ENCODE measurements at places on chromosomes 3 and 15.

DNA sequence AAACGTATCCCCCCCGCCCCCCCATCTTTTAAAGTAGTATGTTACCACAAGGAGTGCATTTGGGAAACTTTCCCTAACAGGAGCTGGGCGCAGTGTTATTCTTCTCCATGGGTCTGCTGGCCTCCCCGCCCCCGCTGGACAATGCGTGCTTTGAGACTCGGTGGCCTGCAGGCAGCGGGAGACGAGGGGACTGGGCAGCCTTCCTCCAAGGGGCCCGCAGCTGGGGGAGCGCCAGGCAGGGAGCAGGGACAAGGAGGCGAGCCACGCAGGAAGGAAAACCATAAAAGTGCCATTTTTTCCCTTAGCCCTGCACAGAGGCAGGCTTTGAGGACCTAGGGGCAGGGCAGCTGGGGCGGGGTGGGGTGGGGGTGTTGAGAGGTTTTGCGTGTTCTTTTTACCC lies 14.1 kb downstream of the SOX2 start:
- no peak for DNase-seq

GRCh38 chr15:96058103-96058851 lies 272.2 kb upstream of the NR2F2 start:
- no peak for DNase-seq

DNA sequence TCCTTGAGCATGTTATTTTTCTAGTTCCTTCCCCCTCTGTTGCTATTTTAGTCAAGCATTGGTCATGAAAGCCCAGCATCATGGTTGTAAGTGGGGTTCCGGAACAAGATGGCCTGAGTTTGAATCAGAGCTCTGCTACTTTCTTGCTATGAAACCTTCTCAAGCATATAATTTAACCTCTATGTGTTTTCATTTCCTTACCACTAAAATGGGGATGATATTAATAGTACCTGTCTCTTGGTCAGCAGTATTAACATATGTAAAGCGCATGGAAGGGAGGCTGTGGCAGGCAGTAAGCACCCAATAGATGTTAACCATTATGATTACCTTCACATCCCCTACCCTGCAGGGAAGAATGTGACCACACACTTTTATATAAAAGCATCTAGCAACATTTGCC lies 14.3 kb upstream of the SPRED1 start:
- no peak for DNase-seq

GRCh38 chr3:189714991-189715961 lies 84.1 kb downstream of the TP63 start:
- peak; percentile 90 for DNase-seq

DNA sequence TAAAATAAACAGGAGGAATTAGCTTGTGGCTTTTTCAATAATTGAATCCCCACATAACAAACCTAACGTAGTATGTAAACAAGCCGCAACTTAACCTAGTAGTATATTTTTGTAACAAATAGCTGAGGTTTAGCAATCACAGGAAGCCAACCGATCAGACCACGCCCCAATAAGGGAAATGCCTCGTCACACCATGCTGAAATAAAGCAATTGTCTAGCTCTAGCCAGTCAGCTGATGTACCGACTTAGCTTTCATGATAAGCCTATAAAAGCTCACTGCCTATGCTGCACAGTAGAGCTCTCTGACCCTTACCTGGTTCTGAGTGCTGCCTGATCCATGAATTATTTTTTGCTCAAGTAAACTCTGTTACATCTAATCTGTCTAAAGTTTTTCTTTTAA lies 208.9 kb downstream of the ROBO1 start:
- DNase-seq: no peak

GRCh38 chr15:67542420-67543347 lies at the start of gene MAP2K5:
MAP2K5 (plus strand) TSS chr15:67542703; CDS start chr15:67543336, 633 bp downstream.
- DNase-seq: peak; percentile 80

- peak; percentile 81 for DNase-seq
These were observed 31.2 kb downstream of the DPH6 start for GRCh38 chr15:35514759-35515158.

- DNase-seq: no peak
These were observed 41.6 kb downstream of the RAF1 start for GRCh38 chr3:12622335-12622734.

GRCh38 chr3:30659270-30660130 lies 53.1 kb downstream of the TGFBR2 start:
- peak; percentile 97 for DNase-seq

GRCh38 chr3:138914870-138915502 lies 32.0 kb downstream of the FOXL2 start:
- peak; percentile 80 for DNase-seq

DNA sequence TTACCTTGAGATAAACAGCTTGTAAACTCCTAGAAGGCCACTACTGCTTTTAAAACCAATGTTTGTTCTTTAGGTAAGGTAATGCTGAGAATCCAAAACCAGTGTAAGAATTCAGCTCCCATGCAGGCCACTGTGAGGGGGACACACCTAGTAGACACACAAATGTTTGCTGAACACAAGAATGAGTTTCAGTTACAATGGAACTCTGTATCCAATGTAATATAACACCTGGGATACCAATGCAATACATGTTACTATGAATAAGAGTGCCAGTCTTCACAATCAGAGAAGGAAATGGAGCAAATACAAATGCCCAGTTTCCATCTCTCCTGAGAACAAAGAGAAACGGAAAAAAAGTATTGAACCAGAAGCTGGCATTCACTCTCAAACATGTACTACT lies 65.9 kb downstream of the IGF2BP2 start:
- DNase-seq: no peak

- DNase-seq: no peak
These were observed 26.2 kb downstream of the HMG20A start for GRCh38 chr15:77446840-77447390.

- DNase-seq: no peak
These were observed 3.5 kb downstream of the ABHD2 start for GRCh38 chr15:89091627-89092220.

DNA sequence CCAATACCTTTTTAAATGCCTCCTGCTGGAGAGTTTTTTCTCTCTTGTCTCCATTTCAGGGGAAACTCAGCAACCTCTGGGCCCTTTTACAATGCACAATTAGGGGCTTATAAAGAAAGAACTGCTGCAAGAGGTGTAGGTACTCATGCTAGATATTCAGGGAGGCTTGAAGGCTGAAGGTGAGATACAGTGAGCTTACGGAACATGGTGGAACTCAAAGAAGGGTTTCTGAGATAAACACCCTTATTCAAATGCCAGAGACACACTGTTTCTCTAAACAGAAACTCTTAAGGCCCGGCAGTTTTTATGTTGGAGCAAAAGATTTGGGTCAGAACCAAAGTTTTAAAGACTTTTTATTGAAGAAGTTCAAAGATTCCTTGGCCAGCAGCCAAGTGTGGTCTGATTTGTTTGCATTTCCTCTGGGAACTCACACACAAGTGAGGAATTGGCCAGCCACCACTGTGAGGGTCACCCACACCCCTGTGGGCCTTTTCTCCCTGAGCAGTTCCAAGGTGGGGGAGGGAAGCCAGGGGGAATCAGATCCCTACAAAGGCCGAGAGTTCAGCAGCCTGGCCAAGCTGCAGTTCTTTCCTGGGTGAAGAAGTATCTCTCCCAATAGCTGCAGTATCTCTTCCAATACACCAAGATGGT lies 47.8 kb downstream of the TNFAIP8L3 start:
- DNase-seq: peak; percentile 37

DNA sequence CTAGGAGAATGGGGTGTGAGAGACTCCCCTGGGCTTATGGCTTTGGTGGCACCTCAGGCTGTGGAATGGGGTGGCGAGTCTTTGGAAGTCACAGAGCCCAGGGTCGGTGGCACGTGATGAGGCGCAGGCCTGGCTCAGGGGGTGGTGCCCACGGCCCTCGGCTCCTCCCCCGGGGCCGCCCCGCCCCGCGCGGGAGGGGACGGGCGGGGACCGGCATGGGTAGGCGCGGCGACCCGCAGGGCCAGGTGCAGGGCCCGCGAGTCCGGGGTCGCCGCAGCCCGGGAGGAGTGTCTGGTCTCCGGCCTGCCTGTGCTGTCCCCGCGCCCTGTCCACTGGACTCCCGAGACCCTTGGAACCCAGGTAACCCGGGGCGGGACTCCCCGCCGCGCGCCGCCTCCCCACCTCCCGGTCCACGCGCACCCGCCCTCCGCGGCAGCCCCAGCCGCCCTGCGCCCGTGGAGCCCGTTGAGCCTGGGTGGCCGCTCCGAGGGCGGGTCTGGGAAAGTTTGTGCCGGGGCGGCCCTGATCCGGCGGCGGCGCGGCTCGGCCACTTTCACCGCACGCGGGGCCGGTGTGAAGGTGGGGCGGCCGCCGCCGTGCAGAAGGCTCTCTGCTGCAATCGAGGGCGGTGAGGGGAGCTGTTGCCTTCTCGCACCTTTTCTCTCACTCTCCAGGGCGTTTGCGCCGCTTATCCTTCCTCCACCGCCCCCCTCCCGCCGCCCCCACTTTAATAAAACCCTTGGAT lies at the start of gene PAQR5:
PAQR5 (plus strand) TSS at position 216 of the 745 bp plus-strand sequence. CDS start 61,169 bp downstream, outside the sequence.
- DNase-seq: peak; percentile 44

DNA sequence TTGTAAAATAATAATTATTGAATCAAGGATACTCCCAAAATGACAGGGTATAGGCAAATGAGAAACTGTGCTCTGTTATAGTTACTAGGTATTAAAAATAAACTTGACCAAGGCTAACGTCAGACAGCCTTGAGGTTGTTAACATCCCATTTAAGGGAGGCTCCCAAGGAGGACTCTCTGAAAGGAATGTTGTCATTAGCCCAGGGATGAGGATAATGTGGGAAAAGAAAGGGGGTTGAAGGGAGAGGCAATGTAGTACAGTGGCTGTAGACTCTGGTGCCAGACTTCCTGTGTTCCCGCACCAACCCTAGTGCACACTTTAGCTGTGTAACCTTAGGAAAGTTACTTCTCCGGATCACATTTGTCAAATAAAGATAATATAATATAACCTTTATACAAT lies 47.0 kb upstream of the RARB start:
- DNase-seq: peak; percentile 44

DNA sequence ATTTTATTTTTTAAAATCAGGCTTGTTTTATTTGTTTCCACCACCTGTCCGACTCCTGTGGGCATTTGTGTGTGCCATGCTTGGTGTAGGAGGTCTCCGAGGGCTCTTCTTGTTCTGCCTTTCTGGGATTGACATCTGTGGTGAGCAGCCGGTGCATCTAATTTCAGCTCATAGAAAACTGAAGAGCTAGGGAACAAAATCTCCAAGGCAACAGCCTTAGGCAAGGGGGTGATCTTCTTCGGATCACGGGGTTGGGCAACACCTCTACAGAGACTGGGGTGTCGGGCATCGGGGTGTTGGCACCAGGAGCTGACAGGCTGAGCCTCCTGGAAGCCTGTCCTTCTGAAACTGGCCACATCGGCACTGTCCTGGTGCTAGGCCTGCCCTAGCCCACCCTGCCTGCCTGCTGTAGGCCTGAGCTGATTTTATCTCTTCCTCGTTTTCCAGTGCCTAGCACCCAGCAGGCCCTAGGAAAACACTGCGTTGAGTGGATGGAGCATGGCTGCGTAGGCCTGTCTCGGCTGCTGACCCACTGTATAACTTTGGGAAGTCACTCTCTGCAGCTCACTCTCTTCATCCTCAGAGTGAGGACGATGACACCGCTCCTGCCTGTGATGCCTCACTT lies 10.3 kb downstream of the CHCHD6 start:
- no peak for DNase-seq

GRCh38 chr3:150439657-150440056 lies 31.6 kb downstream of the TSC22D2 start:
- DNase-seq: peak; percentile 52

GRCh38 chr15:87287156-87287555 lies 969.4 kb downstream of the NTRK3 start:
- peak; percentile 50 for DNase-seq

- DNase-seq: no peak
These were observed 553.8 kb upstream of the SGO1 start for GRCh38 chr3:20739814-20740213.

DNA sequence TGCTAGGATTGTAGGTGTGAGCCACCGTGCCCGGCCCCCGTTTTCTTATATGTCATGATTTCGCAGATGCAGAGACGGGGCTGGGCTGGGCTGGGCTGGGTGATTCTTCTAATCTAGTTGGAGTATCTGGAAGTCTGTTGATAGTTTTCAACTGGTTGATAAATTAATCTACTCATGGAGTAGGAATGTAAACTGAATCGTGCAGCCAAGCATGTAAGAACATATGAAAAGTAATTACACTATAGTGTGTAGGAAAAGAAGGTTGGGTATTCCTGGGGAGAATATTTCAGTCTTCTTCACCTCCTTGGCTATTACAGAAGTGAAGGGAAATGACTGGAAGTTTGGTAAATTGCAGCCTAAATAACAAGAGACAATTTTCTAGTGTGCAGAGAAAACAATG lies 82.6 kb upstream of the MAGI1 start:
- peak; percentile 47 for DNase-seq

DNA sequence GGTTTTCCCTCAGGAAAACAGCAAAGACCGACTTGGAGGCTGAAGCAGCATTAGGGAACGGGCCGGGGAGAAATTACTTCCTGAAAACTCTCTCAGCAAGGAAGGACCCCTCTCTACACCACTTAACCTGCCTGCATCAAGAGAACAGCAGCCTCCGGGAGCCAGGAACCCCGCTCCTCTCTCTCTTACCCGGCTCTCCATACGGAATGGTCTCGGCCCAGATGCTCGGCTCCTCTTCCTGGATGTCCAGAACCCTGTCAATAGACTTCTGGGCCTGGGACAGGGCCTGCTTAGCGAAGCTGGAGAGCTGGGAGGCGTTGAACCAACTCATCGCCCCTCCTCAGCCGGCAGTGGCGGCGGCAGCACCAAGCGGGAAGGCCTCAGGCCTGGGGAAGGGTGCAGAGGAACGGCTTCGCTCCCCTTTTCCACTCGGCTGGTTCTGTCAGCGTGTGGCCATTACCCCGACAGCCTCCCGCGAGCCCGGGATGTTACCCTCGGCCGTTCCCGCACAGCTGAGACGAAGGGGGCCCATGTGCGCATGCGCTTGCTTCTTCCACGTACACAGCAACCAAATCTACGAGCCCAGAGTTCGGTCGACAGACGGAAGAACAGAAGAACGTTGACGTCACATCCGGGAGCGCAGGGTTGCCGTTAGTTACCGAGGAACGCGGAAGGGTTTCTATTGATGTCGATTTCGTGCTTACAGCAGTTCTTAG lies at the start of gene TMF1:
TMF1 (minus strand) TSS at position 578 of the 716 bp plus-strand sequence; CDS start at position 331, 247 bp downstream.
- peak; percentile 99 for DNase-seq

DNA sequence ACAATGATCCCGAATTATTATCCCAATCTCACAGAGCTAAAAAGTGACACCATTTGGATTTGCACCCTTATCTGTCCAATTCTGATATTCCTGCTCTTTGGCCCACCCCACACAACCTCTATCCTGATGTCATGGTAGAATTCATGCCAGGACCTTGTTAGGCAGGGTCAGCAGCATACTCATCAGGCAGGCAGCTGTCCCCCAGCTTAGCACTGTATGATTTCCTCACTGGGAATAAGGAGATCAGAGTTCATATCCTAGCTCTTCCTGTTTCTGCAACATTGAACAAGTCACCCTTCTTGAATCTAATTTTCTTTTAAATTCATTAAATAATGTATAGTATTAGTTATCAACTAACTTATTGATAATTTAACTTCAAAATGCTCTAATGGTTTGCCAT lies 12.0 kb upstream of the C3orf80 start:
- DNase-seq: no peak

- no peak for DNase-seq
These were observed 90.2 kb downstream of the DCUN1D1 start for GRCh38 chr3:182889948-182890629.

DNA sequence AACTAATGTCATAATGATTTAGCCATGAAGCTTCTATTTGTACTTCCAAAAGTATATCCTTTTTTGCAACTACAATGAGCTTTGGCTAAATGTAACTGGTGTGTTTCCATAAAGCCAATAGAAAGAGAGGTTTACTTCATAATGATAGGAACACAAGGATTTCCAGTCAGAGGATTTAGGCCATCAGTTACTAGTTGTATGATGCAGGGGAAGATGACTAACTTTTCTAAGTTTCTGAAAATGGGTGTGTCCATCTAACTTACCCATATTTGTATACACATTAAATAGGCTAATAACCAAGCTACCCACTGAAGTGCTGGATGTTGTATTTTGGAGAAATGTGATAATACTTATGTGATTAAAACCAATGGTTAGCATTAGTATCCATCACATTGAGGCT lies 55.7 kb downstream of the SLC4A7 start:
- peak; percentile 11 for DNase-seq
